ENCODE measurements at places on chromosomes 1 and 21. TPM values are rescaled to one million over a fixed set of nuclear protein-coding genes. Genes with fewer than 3 reads are reported as not detected.

GRCh38 chr1:223319905-223320580, 43.9 kb downstream of the SUSD4 start:
- DNase-seq: no peak

GRCh38 chr1:179296356-179297104, 2.9 kb downstream of the SOAT1 start:
- DNase-seq: no peak

DNA sequence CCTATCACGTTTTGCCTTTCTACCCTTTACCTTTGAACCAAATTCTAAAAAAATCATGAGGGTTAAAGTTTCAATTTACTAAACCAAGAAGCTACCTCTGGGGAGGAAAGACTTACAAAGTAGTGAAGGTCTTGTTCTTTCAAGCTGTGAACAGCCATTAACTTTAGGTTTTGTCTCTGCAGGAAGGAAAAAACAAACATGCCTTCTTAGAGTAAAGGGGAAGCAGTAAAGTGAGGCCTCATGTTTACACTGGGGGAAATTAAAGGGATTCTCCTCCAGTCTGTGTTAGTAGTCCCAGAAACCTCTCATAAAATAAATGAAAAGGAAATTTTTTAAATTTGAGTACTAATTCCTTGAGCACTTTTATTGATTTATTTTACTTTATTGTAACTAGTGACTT, 780.2 kb upstream of the ADGRL2 start:
- DNase-seq: no peak

SPATC1L gene
- 0.26 TPM for total RNA-seq

GRIK1 gene
- not detected for total RNA-seq
